ENCODE measurements at places on chromosomes 3 and 15.

- DNase-seq, result no peak
Measured at GRCh38 chr15:98823012-98823458, 174.7 kb downstream of the IGF1R start.

- DNase-seq, result no peak
Measured at GRCh38 chr3:100047455-100048141, 66.7 kb downstream of the FILIP1L start.

DNA sequence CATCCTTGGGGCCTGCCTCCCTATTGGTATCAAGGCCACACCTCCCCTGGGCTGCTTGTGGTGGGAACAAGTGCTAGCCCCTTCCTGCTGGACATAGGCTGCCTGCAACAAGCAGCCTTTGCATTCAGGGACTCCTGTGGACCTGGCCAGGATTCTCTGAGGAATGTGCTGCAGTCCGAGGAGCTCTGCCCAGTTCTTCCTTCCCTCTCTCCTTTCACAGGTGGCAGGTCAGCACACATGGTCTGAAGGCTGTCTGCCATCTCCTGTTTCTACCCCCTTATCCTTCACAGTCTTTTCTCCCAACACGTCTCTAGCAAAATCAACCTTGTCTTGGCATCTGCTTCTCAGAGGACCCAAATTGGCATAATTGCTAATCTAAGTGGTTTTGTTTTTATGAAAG lies 97.0 kb upstream of the LIPC start:
- no peak for DNase-seq

GRCh38 chr3:178397836-178398235 lies 138.4 kb upstream of the KCNMB2 start:
- no peak for DNase-seq

DNA sequence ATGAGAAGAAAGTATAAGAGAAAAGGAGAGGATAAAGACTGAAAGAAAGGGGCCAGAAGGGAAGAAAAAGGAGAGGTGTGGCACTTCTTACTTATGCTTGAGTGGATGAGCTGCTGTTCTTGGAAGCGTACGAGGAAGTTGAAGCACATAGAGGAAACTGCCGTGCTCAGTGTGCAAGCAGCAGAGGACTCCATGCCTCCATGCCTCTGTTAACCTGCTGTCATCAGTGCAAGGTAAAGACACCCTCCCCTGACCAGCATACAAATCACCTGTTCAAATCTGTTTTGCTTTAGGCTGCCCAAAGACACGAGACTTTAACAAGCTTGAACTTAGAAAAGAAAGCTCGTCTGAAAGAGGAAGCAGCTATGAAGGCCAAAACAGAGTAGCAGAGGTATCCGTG lies 6.4 kb downstream of the WDR5B start:
- DNase-seq, result no peak

Data from psoas muscle (tissue), 8 donors.